ENCODE measurements at places on chromosomes 1 and 21.

GRCh38 chr1:245118806-245119205 lies 36.0 kb upstream of the KIF26B start:
- no peak for DNase-seq

DNA sequence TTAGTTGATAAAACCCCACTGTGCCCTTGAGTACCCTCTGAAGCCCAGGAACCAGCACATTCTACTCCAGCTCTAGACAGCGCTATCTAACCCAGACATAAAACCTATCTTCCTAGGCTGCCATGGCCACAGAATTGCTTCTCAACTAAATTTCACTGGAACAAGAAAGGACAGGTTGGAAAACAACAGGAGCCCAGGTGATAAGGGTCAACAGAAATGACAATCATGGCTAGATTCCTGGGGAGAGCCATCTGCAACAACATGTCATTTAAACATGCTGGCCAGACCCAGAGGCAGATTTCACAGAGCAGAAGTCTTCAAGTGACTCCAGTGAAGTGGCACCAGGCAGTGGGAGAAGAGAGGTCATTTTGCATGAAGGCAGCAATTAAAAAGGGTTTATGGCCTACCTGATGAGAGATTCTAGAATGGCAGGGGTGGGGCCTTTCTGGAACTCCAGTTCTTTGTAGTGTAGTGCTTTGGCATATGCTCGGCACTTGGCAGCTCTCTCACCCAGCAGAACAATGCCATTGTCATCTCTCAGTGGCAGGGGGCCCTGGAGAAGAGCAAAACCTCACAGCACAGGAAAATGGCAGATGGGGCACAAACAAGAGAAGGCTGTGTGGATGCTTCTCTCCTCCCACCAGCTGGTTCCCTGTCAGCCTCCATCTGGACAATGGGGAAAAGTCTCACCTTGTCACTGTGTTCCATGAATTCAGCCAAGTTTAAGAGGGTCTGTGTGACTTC lies 9.9 kb downstream of the ANGPTL7 start:
- no peak for DNase-seq

GRCh38 chr1:27403931-27404330 lies 11.5 kb downstream of the GPR3 start:
- DNase-seq, result no peak

DNA sequence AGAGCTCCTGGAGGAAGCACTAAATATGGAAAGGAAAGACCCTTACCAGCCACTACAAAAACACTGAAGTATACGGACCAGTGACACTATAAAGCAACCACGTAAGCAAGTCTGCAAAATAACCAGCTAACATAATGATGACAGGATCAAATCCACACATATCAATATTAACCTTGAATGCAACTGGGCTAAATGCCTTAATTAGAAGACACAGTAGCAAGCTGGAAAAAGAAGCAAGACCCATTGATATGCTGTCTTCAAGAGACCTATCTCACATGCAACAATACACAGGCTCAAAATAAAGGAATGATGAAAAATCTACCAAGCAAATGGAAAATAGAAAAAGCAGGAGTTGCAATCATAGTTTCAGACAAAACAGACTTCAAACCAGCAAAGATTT lies 31.0 kb downstream of the C1orf185 start:
- DNase-seq, result no peak

DNA sequence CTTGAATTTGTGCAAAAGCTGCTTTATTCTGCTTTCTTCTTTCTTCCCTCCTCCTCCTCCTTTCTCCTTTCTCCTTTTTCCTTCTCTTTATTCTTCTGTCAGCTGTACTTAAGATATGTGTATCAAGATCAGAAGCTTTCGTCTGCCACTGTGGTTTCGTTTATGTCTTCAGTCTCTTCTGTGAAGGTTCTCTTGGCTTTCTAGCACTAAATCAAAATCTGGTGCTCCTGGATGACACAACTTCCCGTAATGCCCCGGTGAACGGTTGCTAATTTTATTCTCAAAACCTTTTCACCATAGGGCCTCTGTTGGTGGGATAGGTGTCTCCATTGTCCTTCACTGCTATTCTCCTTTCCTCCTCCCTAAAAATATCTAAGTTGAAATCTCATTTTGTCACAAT lies 5.0 kb downstream of the ATF6 start:
- no peak for DNase-seq

GRCh38 chr1:3954170-3955169 lies 54.4 kb upstream of the C1orf174 start:
- DNase-seq, result no peak

- no peak for DNase-seq
Observed at GRCh38 chr1:29458737-29459619, 222.7 kb downstream of the PTPRU start.

DNA sequence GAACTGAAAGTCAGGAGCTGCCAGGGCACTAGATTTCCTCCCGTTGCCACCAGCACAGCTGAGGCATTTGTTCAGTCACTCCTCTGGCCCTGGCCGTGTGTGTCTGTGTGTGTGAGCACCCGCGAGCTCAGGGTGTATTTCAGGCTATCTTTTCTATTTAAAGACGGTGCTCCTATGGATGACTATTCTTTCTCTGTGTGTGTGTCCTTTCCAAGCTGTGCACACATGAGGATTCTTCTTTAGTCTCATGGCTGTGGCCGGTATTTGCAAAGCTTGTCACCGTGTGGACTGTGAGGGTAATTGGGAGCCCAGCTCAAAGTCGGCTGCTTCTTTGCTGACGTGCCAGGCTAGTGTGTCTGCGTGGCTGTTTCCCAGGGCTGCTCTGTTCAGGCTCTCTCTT lies 3.0 kb upstream of the KCND3 start:
- no peak for DNase-seq

GRCh38 chr1:226510453-226510852 lies 38.1 kb upstream of the STUM start:
- DNase-seq, result no peak

- peak; percentile 17 for DNase-seq
Observed at GRCh38 chr1:217369271-217369981, 261.5 kb downstream of the GPATCH2 start.

- no peak for DNase-seq
Observed at GRCh38 chr1:205481218-205481617, 23.3 kb upstream of the CDK18 start.

GRCh38 chr1:243917177-243917862 lies 67.3 kb upstream of the AKT3 start:
- no peak for DNase-seq

GRCh38 chr1:36203554-36204346 lies 20.5 kb upstream of the THRAP3 start:
- DNase-seq, result no peak

GRCh38 chr1:112304126-112304525 lies 91.9 kb upstream of the CTTNBP2NL start:
- DNase-seq, result no peak

DNA sequence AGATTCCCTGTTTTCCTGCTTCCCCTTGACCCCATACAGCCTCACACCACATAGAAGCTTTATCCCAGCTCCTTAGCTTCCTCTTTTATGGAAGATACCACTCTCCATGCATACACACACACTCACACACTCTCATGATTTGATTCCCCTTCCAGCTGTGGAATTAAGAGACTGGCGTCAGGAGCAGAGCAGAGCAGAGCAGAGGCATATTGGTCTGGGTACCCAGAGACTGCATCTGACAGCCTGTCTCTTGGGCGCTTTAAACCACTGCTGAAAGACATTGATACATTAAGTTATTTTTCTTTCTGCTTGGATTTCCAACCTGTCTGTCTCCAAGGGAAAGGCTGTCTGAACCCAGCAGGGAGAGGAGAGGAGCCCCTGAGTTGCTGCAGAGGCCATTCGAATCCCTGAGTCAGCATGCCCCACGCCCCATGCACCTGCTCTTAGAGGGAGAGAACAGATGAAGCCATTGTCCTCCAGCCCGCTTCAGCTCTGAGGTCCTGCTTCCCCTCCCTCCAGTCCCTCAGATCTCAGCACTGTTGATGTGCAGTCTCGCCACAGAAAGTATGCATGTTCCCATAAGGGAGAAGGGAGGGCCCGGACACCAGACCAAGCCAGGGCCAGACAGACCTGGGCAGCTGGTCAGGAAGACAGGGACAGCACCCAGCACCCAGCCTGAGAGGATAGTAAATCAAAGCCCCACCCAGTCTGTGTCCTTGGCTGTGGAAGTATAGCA lies 66.7 kb upstream of the GJB5 start:
- no peak for DNase-seq

- DNase-seq, result no peak
Observed at GRCh38 chr1:39960431-39960958, 5.5 kb downstream of the MFSD2A start.

GRCh38 chr1:79530055-79530454 lies 523.5 kb upstream of the ADGRL4 start:
- DNase-seq, result no peak

- DNase-seq, result no peak
Observed at GRCh38 chr1:116916533-116917445, 7.1 kb downstream of the PTGFRN start.

- DNase-seq, result no peak
Observed at GRCh38 chr1:56948403-56949023, 17.3 kb downstream of the C8B start.

- no peak for DNase-seq
Observed at GRCh38 chr1:70486676-70487458, 75.8 kb downstream of the CTH start.

GRCh38 chr1:225146478-225146877 lies 217.0 kb downstream of the DNAH14 start:
- no peak for DNase-seq

- no peak for DNase-seq
Observed at GRCh38 chr1:167679714-167680113, 42.1 kb upstream of the MPZL1 start.

DNA sequence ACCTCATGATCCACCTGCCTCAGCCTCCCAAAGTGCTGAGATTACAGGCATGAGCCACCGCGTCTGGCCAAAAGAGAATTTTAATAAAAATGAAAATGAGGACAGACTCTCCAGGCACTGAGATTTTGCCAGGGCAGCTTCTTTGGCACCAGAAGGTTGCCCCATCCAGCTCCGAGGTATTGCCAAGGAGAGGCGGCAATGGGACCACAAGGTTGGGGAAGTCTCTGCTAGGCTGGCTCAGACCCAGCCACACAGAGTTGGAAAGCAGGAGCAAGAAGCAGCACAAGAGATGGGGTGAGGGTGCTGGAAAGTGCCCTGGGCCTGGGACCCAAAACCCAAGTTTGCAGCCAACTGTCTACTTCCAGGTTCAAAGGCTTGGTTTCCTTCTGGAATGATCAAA lies 200.9 kb downstream of the HHIPL2 start:
- DNase-seq, result no peak

DNA sequence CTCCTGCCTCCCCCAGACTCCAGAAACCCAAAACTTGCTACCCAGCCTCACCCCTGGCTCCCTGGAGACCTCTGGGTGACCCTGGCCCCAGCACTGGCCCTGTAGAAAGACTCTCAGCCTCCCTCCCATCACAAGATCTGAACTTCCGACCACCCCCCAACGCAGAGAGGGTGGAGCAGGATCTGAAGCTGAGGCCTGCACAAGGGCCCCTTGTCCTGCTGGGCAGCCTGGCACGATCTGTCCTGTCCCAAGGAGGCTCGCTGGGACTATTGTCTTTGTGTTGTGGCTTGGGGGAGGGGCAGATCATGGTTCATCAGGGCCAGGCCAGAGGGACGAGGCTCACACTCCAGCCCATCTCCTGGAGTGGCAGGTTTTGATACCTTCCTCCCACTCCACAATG lies 20.0 kb downstream of the PHLDA3 start:
- no peak for DNase-seq

- DNase-seq, result no peak
Observed at GRCh38 chr21:41361786-41362604, at the start of gene MX2. MX2 (plus strand) TSS chr21:41362027; CDS start chr21:41376907, 14,880 bp downstream.

GRCh38 chr21:43985690-43986251 lies 26.3 kb upstream of the TRAPPC10 start:
- no peak for DNase-seq

DNA sequence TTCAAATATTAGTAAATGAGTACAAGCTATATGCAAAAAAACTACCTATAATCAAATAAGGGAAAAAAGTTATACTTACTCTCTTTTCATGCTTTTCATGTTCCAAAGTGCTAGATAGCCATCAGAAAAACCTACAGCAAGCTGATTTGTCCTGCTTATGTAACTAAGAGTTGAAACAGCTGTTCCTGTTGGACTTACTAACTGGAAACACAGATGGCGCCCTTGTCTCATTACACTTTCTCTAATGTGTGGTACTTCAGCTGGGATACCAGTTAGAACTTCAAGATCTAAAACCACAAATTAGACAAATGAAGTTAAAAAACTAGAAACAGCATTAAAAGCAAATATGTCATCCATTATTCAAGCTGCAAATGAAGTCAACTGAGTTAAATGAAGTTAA lies 24.3 kb downstream of the AHCTF1 start:
- DNase-seq, result no peak

DNA sequence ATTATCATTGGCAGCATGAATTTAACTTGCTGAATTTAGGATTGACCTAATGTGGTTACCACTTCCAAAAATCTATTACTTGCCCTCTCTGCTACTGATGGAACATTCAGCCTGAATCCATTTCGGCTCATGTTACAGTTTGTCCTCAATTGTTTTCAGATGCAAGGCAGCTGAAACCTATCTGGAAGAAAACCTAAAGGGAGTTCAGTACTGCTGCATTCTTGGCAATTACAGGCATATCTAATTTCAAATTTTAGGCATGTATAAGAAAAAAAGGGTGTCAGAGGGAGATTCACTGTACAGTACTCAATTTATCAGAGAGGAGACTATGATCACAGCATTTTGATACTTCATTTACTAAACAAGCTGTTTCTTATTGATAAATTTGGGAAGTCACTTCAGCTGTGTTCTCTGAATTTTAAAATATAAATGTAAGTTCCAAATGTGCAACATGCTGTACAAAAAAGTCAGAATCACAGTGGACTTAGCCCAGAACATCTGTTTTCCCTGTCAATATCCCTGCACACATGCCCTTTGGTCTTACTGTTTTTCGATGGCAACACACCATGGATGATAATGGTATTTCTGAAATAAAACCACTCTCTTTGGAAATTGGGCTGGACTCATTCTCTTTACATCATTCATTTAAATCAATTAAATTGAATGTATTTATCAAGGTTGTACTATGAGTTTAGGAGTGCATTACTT lies 651.6 kb upstream of the ADGRL4 start:
- no peak for DNase-seq

GRCh38 chr21:39106881-39107462 lies 76.3 kb downstream of the PSMG1 start:
- no peak for DNase-seq

DNA sequence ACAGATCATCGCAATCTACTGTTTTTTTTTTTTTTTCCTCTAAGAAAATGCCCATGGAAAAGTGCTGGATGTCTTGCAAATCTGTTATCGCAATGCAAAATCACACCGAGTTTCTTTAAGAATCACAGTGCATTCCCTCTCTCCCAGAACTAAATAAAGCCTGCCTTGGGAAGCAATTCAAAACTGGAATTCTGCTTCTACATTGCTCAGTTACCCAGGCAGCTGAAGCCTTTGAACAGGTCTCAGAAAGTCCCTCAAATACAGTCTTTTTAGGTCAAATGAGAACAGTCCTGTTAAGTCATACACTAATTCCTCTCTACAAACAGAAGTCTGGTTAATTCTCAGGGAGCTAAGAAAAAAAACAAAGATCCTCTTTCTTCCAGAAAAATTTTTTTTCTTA lies 46.3 kb downstream of the SLC30A10 start:
- no peak for DNase-seq
